ENCODE measurements at places on chromosomes 16 and 17. TPM values are rescaled to one million over a fixed set of nuclear protein-coding genes. Genes with fewer than 3 reads are reported as not detected.

LAT gene
- 1.0 TPM for total RNA-seq

KRT15 gene
- total RNA-seq, result 4.7 TPM

CMTM3 gene
- total RNA-seq, result 29.2 TPM

MAPT gene
- total RNA-seq, result 3.4 TPM

HOXB8 gene
- 0.85 TPM for total RNA-seq

UTS2R gene
- total RNA-seq, result not detected

PRAC2 gene
- total RNA-seq, result 2.1 TPM

CALB2 gene
- total RNA-seq, result 1.4 TPM

SARM1 gene
- 10.2 TPM for total RNA-seq

BLMH gene
- total RNA-seq, result 44.0 TPM

TCAP gene
- total RNA-seq, result 3.3 TPM

NT5C3B gene
- 40.8 TPM for total RNA-seq

SDR42E2 gene
- total RNA-seq, result not detected

MMP2 gene
- 455 TPM for total RNA-seq

GPRC5C gene
- 27.0 TPM for total RNA-seq

PRDM7 gene
- total RNA-seq, result not detected

KAT2A gene
- total RNA-seq, result 14.1 TPM

HSPB9 gene
- total RNA-seq, result not detected

SLC35G6 gene
- total RNA-seq, result not detected

HEATR9 gene
- not detected for total RNA-seq

GAS2L2 gene
- total RNA-seq, result not detected

CLEC19A gene
- not detected for total RNA-seq

NPIPA2 gene
- 0.69 TPM for total RNA-seq

CDRT15 gene
- not detected for total RNA-seq

CD300E gene
- 0.42 TPM for total RNA-seq

NPIPA8 gene
- 0.26 TPM for total RNA-seq

MYLK3 gene
- 3.1 TPM for total RNA-seq
